ENCODE measurements at places on chromosomes 5 and 9.

DNA sequence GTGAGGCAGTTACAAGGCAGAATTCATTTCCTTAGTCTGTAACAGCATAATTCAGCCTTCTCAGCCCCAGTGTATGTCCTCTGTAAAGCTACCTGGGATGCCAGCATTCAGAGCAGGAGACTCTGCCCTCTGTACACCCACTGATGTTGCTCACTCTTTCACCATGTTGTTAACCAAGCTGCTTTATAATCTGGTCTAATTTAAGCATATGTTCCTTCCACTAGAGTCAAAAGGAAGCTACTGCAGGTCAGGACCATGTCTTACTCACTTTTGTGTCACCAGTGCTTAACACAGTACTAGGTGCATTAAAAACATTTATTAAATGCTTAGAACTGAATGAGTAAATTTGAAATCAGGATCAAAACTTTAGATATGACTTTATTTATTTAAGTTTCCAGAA is 185.6 kb downstream of the FBXL17 start:
- no peak for DNase-seq

DNA sequence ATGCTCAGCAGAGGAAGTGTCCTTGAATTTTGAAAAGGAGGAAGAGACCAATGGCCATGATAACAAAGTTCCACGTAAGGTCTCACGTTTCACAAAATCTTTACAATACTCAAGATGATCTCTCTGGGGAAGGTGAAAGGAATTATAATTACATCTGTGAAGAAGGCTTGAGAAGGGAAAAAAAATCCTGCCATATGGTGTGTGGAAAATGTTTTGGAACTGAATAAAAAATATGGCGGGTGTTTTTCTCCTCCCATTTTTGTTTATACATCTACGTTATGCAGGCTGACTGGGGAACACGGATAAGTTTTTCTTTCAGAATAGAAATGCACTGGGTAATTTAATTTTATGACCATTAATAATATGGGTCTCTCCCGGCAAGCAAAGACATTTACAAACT is 425.6 kb upstream of the BRINP1 start:
- no peak for DNase-seq

GRCh38 chr5:3261081-3261480 is 334.6 kb upstream of the IRX1 start:
- no peak for DNase-seq

DNA sequence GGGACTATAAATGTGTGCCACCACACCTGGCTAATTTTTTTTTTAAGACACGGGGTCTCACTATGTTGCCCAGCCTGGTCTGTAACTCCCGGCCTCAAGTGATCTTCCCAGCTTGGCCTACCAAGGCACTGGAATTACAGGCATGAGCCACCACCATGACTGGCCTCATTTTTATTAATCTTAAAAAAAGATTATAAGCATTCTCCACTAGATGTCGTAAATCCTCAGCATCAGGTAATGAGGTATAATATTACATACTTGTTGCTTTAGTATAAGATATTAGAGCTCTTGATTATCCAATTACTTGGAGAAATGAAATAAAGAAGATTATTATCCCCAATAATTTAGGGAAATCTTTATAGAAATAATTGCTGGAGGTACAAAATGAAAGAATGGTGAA is 78.2 kb upstream of the HTR1A start:
- DNase-seq, result no peak

DNA sequence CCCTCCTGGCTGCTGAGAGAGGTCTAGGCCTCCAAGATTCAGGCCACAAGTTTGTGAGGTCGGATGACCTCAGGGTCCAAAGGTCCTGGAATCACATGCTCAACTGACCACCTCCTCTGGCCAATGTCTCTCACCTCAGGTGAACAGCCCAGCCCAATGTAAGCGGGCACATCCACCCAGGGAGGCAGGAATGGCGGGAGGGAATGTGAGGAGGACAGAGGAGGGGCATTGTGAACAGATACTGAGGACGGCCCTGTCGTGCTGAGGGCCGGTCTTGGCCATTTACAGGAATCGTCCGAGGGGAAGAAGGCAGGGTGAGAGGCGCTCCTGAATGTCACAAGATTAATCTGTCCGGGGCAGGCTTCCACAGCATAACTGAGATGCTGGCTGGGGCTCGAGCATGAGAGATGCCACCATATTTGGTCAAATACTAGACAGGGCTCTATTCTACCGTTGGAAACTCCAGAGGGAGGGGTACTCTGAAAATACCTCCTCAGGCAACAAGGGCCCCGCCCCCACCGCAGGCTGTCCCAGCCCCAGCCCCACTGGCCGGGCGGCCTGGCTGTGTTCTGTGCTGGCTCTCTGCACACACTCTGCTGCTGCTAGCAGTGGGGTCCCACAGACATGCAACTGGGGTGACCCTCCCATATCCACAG is 1.5 kb upstream of the IL17B start:
- DNase-seq, result no peak
